NCI-H1092 treated with DMSO at 0.1 percent for 48 hours (cell line): ENCODE measurements at places on chromosomes 11 and 22.

DNA sequence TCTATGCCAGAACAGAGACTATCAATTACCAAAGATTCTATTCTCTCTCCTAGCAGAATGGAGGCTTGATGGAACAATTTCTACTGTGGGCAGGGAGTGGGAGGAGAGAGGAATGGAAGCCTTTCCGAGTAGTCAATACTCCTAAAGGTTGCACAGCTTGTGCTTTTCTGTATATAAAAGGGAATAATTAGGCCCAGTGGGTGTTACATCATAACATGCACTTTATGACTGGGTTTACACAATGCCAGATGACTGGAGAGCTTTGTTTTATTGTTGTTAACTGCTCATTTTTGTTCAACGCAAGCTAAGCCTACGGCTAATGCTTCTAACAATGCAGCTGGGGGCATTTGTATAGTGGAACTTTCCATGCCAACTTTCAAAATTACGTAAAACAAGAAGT lies 2237.9 kb upstream of the RAG2 start:
- DNase-seq, result no peak

- DNase-seq, result no peak
Observed at GRCh38 chr11:91396236-91397133, 828.1 kb upstream of the FAT3 start.

DNA sequence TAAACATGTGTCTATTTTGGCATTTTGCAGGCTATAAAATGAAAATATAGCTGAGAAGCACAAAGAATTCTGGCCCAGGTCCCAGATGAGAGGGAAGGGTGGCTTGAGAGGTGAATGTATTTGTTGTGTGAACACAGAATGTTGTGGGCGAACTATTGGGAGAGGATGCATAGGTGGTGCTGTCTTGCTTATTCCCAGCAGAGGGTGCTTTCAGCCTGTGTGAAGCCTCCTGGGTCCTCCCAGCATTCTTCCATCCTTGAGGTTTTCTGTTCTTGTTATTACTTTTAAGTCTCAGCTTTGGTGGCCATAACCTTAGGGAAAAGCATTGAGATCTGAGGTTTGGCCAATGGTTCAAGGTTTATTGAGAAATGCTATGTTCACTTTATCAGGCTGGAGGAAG lies 108.7 kb upstream of the SNX19 start:
- DNase-seq, result no peak

- DNase-seq, result no peak
Observed at GRCh38 chr11:14636119-14636518, 7.5 kb upstream of the PDE3B start.

DNA sequence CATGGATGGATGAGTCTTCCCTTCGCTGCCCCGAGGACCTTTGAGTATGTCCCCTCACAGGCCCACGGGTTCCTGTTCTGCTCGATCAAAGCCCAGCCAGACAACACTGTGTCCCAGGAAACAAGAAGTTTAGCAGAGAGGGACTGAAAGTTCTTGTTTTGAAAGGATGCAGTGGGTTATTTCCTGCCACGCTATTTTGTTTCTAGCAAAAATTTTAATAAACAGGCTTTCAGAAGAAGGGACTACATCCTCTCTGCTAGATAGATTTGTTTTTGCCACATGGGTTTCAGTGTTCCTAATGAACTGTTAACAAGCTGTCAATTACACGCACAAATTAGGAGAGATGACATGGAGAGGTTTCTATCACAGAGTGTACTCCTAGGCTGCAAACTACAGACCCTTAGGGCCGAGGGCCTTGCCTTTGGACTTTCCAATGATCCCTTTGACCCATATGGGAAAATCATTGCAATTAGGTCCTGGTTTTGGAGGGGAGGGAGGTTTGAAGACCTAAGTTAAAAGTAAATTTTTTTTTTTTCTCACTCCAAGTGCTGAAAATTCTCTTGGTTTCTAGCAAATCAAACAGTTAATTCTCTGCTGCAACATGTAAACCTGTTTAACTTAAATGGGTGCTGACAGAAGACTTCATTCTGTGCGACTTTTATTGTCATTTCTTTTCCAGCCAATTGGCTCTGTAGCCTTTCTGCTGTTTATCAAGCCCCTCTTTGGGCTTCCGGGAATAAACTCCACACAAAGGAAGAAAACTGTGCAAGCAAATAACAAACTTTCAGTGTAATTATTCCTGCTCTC lies 81.4 kb downstream of the RCN1 start:
- no peak for DNase-seq

DNA sequence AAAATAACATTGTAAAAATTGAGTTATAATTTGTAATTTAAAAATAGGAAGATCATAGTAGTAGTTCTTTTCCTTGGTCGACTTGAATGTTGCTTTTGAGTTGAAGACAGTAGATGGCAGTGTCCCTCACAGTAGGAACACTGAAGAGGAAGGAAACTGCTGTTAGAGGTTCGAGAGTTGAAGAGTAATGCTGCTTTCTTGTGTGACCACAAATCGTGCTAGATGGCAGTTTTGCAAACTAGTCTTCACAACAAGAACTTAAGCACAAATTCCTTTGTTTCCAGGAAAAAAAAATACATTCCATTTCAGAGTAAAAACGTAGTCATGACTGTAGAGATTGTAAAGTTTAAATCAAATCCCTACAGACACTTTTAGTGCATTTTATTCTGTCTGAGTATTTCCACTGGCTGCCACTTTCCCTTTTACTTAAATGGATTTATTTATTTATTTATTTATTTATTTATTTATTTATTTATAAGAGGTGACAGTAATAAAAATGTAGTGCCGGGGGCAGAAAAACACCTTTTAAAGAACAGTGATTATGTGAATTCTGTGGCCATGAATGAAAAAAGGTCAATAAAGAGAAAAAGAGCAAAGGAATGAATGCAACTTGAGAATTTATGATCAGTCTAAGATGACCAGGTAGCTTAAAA lies 54.6 kb downstream of the SPECC1L start:
- DNase-seq, result no peak

GRCh38 chr22:50665738-50666137 lies 6.9 kb upstream of the SHANK3 start:
- DNase-seq, result no peak
